H7 (cell line): ENCODE measurements at places on chromosomes 16 and 17. TPM values are rescaled to one million over a fixed set of nuclear protein-coding genes. Genes with fewer than 3 reads are reported as not detected.

DNA sequence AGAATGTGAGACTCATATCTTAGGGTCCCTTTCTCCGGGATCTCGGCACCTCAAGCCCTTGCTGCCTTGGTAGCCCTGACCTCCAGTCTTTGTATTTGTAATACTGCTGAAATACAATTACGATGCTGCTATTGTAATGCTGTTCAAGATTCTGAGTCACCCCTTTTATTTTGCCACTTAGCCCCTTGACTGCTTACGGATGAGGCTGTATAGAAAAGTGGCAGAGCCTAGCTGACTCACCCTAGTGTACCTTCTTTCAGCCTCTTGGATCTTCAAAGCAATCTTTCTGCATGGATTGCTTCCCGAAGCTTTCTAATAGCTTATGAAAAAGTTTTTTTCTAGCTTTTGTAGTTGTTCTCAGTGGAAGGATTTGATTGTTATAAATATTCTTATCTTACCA is 187.9 kb downstream of the KCNJ2 start:
- no peak for DNase-seq

DNA sequence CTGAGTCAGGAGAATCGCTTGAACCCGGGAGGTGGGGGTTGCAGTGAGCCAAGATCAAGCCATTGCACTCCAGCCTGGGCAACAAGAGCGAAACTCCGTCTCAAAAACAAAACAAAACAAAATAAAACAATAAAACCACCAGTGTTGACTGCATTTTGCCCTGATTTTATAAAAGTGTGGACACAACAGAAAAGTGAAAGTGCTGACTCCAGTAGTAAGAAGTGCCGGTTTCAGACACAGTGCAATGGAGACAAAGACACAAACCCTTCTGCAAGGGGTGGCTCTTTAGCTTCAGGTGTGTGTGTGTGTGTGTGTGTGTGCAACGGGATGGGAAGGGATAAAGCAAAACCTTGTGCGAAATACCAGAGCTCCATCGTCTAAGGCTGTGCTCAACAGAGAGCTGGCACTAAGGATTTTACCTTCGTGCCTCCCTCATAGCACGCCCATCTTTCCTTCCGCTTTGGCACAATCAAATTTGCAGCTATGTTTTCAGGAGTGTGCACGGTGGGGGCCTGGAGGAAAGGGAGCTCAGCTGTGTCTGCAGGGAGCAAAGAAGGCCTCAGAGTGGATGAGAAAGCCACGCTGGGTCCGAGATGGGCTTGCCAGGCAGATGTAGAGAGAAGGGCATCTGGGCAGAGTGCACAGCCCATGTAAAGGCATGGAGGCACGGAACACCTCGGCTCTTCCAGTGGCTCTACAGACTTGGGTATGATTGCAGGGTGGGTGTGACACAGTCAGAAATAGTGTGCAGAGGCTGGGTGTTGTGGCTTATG is 15.5 kb downstream of the MXRA7 start:
- DNase-seq = no peak

DNA sequence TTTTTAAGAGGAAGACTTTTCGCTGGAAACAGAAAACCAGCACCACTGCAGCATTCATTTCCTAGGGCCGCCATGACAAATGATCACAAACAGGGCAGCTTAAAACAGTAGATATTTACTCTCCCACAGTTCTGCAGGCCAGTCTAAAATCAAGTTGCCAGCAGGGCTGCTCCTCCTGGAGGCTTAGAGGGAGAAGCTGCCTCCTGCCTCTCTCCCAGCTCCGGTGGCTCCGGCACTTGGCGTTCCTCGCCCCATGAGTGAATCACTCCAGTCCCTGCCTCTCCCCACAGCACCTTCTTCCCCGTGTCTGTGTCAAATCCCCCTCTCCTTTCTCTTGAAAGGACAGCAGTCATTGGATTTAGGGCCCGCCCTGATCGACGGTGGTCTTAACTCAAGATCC is 72.1 kb downstream of the SOCS1 start:
- no peak for DNase-seq

- DNase-seq = no peak
Measured at GRCh38 chr17:11486868-11487310, 111.4 kb upstream of the DNAH9 start.

GRCh38 chr17:79132271-79133064 is 57.8 kb downstream of the ENGASE start:
- DNase-seq = peak; percentile 64

The NXPH3 gene
- total RNA-seq = 1.7 and 2.4 TPM in 2 replicates

The FOXN1 gene
- total RNA-seq = not detected in 2 replicates

The LRRC45 gene
- total RNA-seq = 45.2 and 46.5 TPM in 2 replicates

GRCh38 chr17:61411261-61412142 is 11.9 kb downstream of the TBX2 start:
- DNase-seq = peak; percentile 88

GRCh38 chr17:82219083-82219482 is 6.4 kb upstream of the CCDC57 start:
- peak; percentile 47 for DNase-seq

DNA sequence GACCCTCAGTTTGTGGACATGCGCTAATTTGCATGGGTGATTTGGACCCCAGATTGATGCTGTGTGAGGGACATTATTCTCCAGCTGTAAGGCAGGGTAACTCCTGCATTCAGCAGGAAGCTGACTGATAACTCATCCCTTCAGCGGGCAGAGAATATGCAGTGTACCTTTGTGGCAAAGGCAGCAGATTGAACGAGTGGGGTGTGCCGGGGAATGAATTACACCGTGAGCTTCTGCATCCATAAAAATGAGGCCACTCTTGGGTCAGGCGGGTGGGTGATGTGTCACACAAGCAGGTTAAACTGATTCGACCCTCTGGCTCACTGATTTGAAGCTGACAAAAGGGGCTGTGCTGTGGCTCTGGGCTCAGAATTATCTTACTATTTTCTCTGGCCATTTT is 128.9 kb upstream of the PMFBP1 start:
- DNase-seq = no peak

- DNase-seq = no peak
Measured at GRCh38 chr16:3135126-3135715, 392 bp downstream of the ZNF213 start.

- peak; percentile 91 for DNase-seq
Measured at GRCh38 chr17:39753514-39754160, 15.9 kb downstream of the GRB7 start.

DNA sequence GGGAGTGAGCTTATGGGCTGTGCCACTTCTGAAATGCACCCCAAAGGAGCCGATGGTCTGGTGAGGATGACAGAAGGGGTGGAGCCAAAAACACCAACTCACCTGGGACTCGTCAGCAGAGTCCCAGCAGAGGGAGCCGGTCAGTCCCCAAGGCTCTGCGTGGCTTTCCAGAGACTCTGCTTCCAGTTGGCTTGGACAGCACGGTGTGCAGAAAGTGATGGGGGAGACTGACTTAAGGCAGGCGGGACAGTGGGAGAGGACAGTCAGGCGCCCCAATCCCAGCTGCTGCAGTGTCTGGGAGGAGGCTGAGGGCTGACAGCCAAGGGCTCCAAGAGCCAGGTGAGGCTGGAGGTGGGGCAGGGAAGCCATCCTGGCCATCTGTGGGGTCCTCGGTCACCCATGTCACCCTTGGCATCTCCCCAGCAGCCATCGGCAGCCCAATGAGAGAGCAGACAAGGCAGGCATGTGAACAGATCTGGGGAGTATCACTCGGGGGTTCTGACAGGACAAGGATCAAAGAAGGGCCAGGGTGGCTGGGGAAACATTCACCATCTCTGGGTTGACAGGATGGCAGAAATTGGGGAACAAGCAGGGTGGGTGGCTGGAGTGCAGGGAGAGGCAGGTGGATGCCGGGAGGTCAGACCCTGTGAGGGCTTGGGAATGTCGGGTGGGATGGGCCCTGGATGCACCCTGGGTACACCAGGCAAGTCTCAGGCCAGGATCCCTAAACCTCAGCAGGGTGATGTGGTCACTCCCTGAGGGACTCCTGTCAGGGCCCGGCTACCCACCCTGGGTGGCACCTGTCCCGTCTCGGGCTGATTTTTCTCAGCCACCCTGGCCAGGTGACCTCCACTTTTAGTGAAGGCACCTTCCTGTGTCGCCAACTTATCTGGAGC is 8.9 kb upstream of the KRTAP17-1 start:
- peak; percentile 84 for DNase-seq

DNA sequence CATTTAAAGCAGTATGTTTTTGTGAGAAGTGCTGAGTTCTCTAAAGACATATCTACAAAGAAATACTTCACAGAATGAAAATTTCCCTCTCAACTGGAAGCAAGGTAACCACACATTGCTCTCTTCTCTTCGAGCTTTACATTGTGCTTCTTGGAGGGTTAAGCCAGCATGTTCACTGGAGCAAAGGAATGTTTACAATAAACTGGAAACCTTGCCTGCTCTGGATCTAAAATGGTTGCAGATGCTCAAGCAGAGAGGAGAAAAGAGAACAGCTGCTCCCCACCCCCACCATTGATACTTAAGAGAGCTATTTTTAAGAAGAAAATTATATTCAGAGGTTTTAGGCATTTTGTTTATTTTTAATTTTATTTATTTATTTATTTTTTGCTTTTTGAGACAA is 213.1 kb downstream of the CEP112 start:
- no peak for DNase-seq

DNA sequence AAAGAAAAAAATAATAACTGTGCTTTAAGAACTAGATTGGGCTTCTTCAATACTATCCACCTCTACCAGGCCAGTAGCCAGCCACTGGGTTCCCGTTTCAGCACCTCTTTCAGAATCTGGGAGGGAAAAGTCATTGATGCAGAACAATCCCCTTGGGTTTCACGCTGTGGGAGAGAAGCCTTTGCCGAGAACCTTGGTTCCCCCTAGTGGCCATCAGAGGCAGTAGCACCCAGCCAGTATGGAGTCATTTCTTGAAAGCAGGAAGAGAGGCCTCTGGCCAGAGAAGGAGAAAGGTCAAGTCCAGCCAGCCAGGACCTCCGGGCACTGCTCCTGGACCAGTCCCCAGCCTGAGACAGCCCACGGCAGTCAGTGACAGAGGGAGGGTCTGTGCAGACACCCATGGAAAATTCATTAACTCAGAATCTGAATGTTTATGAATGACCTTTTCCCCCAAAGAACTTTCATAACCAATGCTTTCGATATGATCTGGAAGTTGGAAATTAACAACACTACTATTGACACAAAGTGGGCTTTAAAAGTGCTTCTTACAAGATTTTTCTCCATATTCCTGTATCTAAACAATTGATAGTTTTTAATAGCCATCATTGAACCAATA is 51.2 kb upstream of the CDH5 start:
- DNase-seq = peak; percentile 89

The TP53TG3C gene
- not detected in 2 replicates for total RNA-seq

- DNase-seq = no peak
Measured at GRCh38 chr17:32488604-32489180, 1.9 kb downstream of the CDK5R1 start.

The NPIPA8 gene
- total RNA-seq = not detected in 2 replicates

DNA sequence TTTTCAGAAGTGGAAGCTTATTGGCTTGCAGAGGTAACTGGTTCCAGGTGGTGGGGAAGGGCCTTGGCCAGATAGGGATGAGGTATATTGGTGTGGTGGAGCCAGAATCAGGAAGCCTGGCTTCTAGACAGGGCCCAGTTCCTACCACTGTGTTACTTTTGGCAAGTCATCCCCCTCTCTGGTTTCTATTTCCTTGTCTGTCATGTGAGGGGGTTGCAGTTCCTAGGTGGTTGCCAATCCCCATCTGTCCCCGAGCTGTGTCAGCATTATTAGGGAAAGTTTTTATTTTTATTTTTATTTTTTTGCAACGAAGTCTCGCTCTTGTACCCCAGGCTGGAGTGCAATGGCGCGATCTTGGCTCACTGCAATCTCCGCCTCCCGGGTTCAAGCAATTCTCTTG is 3.0 kb downstream of the SMCR8 start:
- no peak for DNase-seq
